Left lobe of liver (tissue), 2 donors: ENCODE measurements at places on chromosomes 1 and 21. TPM values are rescaled to one million over a fixed set of nuclear protein-coding genes. Genes with fewer than 3 reads are reported as not detected.

The TPTE gene
- not detected for total RNA-seq

The CFH gene
- total RNA-seq = 870 TPM

The SH3D21 gene
- 1.5 TPM for total RNA-seq

The CNTN2 gene
- 0.13 TPM for total RNA-seq

The FCGR2B gene
- total RNA-seq = 14.9 TPM
